ENCODE measurements at places on chromosomes 7 and 10. TPM values are rescaled to one million over a fixed set of nuclear protein-coding genes. Genes with fewer than 3 reads are reported as not detected.

DNA sequence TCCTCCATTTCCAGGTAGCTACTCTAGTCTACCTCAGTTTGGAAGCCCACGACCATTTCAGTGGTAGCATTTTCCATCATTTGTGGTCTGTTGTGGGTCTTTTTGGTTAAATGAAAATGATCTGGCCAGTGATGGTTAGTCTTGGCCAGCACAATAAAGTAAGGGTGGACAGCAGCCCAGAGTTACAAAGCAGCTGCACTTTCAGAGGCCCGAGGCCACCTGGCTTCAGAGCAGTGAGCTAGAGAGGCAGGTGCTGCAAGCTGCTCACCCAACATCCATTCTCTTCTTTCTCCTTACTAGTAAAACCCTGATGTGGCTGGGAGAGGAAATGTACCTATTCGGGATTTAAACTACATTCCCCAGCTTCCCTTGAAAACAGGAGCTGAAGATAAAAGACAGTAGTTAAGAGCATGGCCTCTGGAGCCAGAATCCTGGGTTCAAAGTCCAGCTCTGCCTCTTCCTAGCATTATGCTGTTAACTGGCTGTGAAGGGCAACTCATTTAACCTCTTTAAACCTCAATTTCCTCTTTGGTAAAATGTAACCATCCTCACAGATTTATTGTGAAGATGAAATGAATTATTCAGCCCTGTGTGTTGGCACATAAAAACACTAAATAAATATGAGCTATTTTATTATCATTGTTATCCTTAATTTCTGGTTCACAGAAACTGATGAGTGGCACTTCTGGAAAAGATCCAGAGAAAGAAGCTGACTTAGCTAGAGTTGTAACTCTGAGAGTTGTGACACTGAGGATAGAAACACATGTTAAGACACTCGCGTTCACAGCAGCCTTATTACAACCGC is 517.4 kb downstream of the PARD3 start:
- no peak for DNase-seq

DNA sequence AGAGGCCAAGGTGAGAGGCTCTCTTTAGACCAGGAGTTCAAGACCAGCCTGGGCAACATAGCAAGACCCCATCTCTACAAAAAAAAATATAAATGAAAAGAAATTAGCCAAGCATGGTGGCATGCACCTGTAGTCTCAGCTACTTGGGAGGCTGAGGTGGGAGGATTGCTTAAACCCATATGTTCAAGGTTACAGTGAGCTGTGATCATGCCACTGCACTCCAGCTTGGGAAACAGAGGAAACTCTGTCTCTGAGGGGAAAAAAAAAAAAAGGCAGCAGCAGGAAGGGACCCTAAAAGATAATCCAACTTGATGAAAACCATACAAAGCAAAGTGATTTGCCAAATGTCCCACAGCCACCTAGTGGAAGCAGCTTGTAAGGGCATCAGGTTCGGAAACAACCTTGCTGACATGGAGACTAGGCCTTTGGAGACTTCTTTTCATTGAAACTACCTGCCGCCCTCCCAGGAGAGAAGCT is 15.6 kb upstream of the PBLD start:
- DNase-seq, result no peak

GRCh38 chr7:21137640-21138039 is 290.2 kb upstream of the SP4 start:
- no peak for DNase-seq

GRCh38 chr10:94889123-94889522 is 49.3 kb upstream of the CYP2C9 start:
- no peak for DNase-seq

DNA sequence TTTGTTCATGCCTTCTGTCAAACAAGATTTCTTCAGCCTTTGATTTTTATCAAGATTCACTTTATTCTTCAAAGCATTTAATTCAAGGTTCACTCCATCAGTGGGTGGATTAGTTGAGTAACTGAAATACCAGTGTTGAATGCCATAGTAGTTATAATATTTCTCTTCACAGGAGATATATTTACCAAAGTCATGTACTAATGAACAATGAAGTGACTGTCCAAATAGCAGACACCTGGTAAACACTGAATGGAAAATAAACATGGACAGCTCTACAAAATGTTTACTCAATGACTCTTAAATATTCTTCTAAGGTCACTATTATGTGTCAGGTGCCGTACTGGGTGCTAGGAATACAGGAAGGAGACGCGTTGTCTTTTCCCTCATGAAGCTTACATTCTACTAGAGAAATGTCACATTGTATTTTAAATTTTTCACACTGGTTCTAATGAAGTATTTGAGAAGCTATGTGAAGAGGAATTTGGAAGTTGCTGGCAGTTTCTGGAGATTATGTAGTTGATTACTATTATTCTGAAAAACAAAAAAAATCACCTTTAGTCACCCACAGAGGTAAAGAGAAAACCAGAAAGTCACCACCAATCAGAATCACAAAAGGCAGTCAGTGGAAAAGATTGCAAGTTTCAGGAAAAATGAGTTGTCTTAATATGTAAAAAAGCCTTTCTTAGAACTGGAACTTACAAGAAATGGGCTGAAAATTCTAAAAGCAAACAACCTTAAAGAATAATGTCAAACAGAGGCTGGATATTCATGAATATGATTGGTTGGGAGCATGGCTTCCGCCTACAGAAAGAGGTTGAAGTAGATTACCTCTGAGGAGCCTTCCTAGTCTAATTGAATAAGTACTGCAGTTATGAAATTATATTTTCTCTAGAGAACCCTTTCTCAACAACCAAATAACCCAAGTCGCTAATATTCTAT is 84.5 kb downstream of the RTKN2 start:
- no peak for DNase-seq

GRCh38 chr10:8473205-8473604 is 418.7 kb downstream of the GATA3 start:
- DNase-seq, result no peak

- peak; percentile 40 for DNase-seq
Observed at GRCh38 chr7:47816647-47817046, 131.6 kb downstream of the PKD1L1 start.

GRCh38 chr10:86727470-86727869 is 28.9 kb upstream of the BMPR1A start:
- no peak for DNase-seq

DNA sequence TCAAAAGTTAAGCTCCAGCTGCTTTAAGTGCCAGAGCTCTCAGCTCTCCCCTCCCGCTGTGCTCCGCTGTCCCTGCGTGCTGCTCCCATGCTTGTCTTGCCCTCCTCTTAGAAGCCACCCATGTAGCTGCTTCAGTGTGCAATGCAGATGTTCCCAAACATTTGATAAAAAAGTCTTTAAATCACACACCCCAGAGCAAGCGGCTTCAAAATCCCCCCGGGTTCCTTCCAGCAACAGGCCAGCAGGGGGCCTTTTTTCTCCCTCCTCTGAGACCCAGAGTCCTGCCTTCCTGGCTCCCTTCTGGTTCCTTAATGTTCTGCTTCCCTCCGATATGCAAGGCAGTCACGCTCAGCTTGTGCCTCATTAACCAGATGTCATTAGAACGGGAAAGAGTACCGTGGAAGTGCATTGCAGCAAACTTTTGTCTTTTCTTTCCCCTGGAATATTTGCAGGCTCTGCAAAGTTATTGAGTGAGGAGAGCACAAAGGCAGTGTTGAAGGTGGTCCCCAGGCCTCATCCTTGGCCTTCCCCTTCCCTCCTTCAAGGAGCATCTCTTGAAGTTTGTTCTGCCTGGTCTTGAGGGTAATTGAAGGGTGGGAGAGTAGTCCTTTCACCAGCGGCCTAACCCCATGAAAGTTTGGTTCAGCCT is 25.5 kb downstream of the LDB3 start:
- no peak for DNase-seq

GRCh38 chr10:75507469-75507868 is 76.0 kb downstream of the LRMDA start:
- DNase-seq, result no peak

DNA sequence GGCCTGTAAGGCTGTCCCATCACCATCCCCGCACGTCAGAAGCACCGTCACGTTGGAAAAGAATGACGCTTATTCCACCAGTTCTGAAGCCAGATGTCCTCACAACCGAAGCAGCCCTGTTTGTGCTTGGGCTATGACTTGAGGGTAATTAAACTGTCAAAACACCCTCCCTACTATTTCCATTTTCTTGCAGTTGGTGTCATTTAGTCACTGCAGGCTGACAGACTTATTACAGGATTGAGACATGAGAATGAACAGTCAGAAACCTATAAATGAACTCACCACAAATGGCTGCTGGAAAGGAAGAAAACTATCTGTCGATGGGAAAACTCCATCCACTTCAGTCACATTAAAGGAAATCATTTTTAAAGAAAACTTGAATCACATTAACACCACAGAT is 85.3 kb downstream of the VOPP1 start:
- no peak for DNase-seq

DNA sequence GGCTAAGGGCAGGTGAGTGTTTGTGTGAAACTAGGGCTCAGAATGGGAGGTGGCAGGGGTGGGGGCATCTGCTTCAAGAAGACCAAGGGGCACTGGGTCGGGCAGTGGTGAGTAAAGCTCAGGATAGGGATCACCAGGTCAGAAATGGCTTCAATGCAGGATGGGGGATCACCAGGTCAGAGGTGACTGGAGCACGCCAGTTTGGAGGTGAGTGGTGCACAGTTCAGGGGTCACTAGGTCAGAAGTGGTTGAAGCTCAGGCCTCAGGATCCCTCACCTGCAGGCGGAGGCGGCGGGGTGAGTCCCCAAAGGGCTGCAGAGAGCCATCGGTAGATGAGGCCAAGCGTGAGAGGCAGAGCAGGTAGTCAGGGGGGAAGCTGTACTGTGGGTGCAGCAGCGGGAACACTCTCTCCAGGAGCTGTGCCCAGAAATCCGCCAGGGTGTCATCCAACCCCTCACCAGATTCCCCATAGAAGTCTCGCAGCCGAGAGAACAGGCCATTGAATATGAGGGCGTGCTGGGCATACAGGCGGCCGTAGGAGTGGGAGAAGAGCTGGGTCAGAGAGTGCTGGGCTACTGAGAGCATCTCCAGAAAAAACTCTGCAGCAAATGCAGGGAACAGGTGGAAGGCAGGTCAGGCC is 1.8 kb downstream of the GPC2 start:
- DNase-seq, result no peak

- no peak for DNase-seq
Observed at GRCh38 chr7:150976529-150977381, 1.4 kb downstream of the KCNH2 start.

- DNase-seq, result no peak
Observed at GRCh38 chr10:104080762-104081161, 4.9 kb downstream of the COL17A1 start.

DNA sequence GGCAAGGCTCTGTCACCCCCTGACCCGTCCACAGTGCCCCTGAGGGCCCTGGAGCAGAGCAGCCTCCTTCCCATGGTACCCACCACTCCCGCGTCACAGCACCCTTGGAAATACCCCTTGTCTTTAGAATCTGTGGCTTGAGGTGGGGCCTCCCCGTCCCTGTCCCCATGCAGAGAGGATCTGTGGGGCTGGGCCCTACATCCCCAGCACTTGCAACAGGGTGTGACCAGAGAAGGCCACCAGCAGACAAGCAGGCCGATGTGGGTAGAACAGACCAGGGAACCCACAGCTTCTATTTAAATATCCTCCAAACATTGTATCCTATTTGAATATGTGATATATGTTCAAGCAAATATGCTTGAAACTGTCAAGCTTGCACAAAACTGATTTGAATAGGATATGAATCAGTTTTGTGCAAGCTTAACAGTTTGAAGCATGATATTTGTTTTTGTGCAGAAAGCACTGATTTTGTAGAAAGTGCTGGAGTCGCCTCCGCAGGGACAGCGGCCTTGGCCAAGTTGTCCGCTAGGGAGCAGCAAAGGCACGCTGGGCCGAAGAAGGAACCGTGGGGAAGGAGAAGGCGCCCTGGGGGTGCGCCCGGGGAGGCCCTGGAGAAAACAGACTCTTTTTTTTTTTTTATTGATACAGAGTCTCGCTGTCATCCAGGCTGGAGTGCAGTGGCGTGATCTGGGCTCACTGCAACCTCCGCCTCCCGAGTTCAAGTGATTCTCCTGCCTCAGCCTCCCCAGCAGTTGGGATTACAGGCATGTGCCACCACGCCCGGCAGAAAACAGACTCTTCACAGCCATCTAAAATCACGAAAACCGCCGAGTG is 2.2 kb downstream of the CFAP46 start:
- peak; percentile 46 for DNase-seq

GRCh38 chr10:112791447-112791846 is 158.6 kb upstream of the TCF7L2 start:
- DNase-seq, result no peak

GRCh38 chr7:20197125-20197748 is 19.9 kb downstream of the MACC1 start:
- DNase-seq, result no peak

DNA sequence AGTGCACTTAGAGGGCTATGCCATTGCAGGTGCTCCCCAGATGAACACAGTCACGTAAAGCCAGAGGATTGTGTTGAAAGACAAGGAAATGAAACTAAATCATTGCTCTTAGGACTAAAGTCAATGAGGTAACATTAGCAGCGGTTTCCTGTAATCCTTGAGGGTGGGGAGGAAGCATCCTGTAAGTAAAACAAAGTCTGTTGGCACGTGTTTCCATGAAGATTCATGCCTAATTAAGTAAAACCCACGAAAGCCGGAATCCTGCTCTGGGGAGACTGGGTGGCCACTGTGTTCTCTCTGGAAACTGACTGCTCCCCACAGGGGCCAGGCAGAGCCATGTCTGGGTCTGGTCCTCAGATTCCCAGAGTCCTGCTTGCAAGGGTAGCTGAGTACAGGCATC is 18.3 kb downstream of the STEAP1B start:
- DNase-seq, result no peak

- DNase-seq, result no peak
Observed at GRCh38 chr10:49299816-49300139, 808 bp downstream of the C10orf71 start.

DNA sequence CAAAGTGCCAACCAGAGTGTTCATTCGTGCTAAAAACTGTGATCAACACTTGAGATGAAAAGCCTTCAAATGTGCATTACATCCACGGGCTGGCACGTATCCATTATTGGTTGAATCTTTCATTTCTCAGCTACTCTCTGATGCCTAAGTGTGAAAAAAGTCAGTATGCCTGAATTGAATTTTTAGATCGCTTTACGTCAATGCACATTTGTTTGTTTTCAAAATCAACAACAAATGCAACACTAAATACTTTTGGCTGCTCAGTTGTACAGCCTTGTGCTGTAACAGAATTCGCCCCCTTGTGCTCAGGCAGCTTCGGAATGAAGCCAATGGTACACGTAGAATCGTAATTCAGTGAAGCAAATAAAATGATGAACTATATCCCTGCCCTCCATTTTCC is 446.5 kb upstream of the NRP1 start:
- no peak for DNase-seq

DNA sequence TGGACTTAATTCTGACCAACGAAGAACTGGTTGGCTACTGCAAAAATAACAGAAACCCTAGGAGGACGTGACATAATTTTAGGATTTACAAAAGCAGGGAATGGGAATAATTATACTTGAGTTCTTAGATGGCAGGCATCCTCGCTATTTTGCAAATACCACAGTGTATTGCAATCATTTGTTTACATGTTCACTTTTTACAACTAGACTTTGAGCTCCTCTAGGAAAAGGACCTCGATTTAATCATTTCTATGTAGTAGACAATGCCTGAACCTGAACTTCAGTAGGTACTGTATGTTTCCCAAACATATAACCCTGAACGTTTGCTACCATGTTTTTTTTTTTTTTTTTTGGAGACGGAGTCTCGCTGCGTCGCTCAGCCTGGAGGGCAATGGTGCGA is 137.7 kb downstream of the CNOT4 start:
- no peak for DNase-seq

The RTKN2 gene
- 0.04 TPM for polyA plus RNA-seq

The PRKCQ gene
- polyA plus RNA-seq, result 33.8 TPM

The HKDC1 gene
- 0.03 TPM for polyA plus RNA-seq

The ADARB2 gene
- 0.39 TPM for polyA plus RNA-seq

The P4HA1 gene
- polyA plus RNA-seq, result 262 TPM

The FFAR4 gene
- polyA plus RNA-seq, result 0.18 TPM

The PHYHIPL gene
- 0.10 TPM for polyA plus RNA-seq

The WNT2 gene
- 0.01 TPM for polyA plus RNA-seq

The FKBP6 gene
- polyA plus RNA-seq, result not detected

The CCDC172 gene
- not detected for polyA plus RNA-seq

Data from psoas muscle (tissue), 8 donors.